ENCODE measurements at places on chromosomes 2 and 18. TPM values are rescaled to one million over a fixed set of nuclear protein-coding genes. Genes with fewer than 3 reads are reported as not detected.

GRCh38 chr18:12721495-12722275, 18.8 kb downstream of the PSMG2 start:
- no peak overlapping the region for H3K4me3 ChIP-seq
- DNase-seq: no peak
- no peaks in the 10 kb centered on the region for H3K27me3 ChIP-seq
- peaks cover 4% of the 10 kb centered on the region for H3K4me1 ChIP-seq
- peaks cover 17% of the 10 kb centered on the region for H3K36me3 ChIP-seq

DNA sequence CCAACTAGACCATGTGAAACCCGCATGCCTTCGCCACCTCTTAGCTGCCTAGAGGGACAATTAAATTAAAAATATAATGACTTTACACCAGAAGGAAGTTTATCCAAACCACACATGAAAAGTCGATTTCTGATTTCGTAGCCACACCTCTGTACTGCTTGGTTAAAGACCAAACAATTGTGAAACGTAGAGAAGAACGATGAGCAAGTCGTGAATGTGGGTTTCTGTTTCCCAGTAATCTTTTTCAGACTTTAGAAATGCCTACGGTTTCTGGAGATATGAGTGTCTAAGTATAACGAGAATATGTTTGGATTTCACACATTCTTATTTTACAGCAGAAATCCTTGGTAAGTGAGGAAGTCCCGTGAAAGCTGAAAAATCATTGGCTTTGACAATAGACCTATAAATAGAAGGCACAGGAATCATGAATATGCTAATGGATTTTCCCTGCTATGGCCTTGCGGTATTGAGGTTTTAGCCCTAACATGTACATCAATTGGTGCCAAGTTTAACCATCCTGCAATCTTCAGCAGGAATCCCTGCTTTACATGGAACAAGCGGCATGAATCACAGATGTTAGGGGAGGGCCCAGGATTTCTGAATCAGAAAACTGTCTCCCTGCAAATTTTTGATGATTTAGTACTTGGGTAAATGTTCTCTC, 105.6 kb downstream of the TTC32 start:
- H3K4me1 ChIP-seq: peaks cover 16% of the 10 kb centered on the region
- no peak for DNase-seq
- H3K4me3 ChIP-seq: no peak overlapping the region
- H3K36me3 ChIP-seq: no peaks in the 10 kb centered on the region

GRCh38 chr2:104734937-104735586, 118.9 kb upstream of the POU3F3 start:
- DNase-seq: no peak
- no peaks in the 10 kb centered on the region for H3K4me1 ChIP-seq
- no peak overlapping the region for H3K4me3 ChIP-seq
- no peaks in the 10 kb centered on the region for H3K27me3 ChIP-seq
- H3K27ac ChIP-seq: no peak overlapping the region

- no peak overlapping the region for H3K27ac ChIP-seq
- H3K27me3 ChIP-seq: no peaks in the 10 kb centered on the region
- no peaks in the 10 kb centered on the region for H3K36me3 ChIP-seq
- no peak overlapping the region for H3K4me3 ChIP-seq
These were observed 295.0 kb upstream of the HDAC4 start for GRCh38 chr2:239695728-239696240.

GRCh38 chr2:73268830-73269685, 15.2 kb downstream of the FBXO41 start:
- H3K4me3 ChIP-seq: peak overlapping the region; percentile 43
- H3K27ac ChIP-seq: no peak overlapping the region
- no peaks in the 10 kb centered on the region for H3K27me3 ChIP-seq
- no peak for DNase-seq
- no peaks in the 10 kb centered on the region for H3K36me3 ChIP-seq

GRCh38 chr2:127464470-127465257, 46.4 kb downstream of the PROC start:
- H3K27me3 ChIP-seq: no peaks in the 10 kb centered on the region
- no peak overlapping the region for H3K4me3 ChIP-seq
- no peak for DNase-seq
- H3K4me1 ChIP-seq: no peaks in the 10 kb centered on the region

- no peaks in the 10 kb centered on the region for H3K4me1 ChIP-seq
- DNase-seq: no peak
- no peaks in the 10 kb centered on the region for H3K36me3 ChIP-seq
These were observed 60.2 kb downstream of the LRRC30 start for GRCh38 chr18:7291046-7291445.

The FSIP2 gene
- 0.03 TPM for total RNA-seq

The SEPTIN10 gene
- 100.0 TPM for total RNA-seq

The GTF2A1L gene
- total RNA-seq: not detected

The HOXD13 gene
- total RNA-seq: not detected

The ZNF2 gene
- 5.6 TPM for total RNA-seq

The ATP8B1 gene
- 12.5 TPM for total RNA-seq

The C2orf80 gene
- total RNA-seq: not detected

The RAB6D gene
- total RNA-seq: not detected

The GALR1 gene
- not detected for total RNA-seq

The EHD3 gene
- total RNA-seq: 2.6 TPM

The C2orf81 gene
- total RNA-seq: 3.9 TPM

The BOLL gene
- not detected for total RNA-seq

Data from Panc1 (cell line).